ENCODE measurements at places on chromosomes 13 and 19. TPM values are rescaled to one million over a fixed set of nuclear protein-coding genes. Genes with fewer than 3 reads are reported as not detected.

Gene CPAMD8
- not detected for total RNA-seq

- DNase-seq: no peak
Observed at GRCh38 chr13:33994826-33995502, 177.0 kb downstream of the RFC3 start.

DNA sequence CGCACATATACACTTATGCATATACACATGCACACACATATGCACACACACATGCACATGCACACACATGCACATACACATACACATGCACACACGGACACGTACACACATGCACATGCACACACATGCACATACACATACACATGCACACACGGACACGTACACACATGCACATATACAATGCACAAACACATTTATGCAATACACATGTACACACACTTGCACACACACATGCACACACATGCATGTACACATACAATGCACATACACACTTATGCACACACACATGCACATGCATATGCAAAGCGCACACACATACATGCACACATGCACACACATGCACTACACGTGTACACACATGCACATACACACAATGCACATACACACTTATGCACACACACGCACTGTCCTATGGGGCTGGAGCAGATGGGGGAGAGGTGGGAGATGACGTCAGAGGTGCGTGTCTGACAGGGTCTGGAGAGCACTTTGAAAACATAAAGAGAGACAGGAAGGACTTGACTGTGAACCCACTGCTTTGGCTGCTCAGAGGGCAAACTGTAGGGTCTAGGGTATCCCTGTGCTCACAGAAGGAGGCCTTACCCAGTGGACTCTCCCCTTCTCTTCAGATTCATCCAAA lies 108.2 kb downstream of the UQCRFS1 start:
- no peak for DNase-seq

- DNase-seq: no peak
Observed at GRCh38 chr19:31461814-31462539, 112.7 kb upstream of the TSHZ3 start.

- no peak for DNase-seq
Observed at GRCh38 chr13:77702366-77702765, 4.9 kb downstream of the SLAIN1 start.

- no peak for DNase-seq
Observed at GRCh38 chr13:52945348-52945747, 83.3 kb upstream of the OLFM4 start.

Gene PRODH2
- total RNA-seq: not detected

Gene CGB3
- 7.0 TPM for total RNA-seq

Gene UBE2L5
- not detected for total RNA-seq

DNA sequence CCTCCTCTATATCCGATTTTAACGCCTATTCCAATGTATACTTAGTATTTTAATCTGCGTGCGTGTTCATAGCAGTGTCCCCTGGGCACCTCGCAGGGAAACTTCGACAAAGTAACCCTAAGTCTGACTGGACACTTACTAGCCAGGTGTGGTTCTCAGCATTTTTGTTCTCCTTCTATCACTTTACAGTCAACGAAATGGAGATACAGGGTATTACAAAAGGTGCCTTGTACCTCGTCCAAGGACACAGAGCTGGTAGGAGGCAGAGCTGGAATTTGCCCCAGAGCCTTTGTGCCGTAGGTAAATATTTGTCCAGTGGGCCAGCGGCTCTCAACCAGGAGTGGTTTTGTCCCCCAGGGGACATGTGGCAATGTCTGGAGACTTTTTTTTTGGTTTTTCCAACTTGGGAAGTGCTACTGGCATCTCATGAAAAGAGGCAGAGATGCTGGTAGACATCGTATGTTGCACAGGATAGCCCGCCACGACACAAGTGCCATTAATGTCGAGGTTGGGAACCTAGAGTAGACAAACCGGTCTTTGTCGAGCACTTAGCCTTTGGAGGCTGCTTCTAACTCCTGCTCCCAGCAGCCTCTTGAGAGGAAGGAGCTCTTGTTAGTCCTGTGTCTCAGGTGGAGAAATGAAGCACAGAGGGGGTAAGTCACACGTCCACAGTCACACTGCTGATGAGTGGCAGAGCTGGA lies 1.1 kb downstream of the ZNF444 start:
- no peak for DNase-seq

GRCh38 chr13:76812206-76812897 lies 73.9 kb downstream of the KCTD12 start:
- no peak for DNase-seq

- DNase-seq: no peak
Observed at GRCh38 chr13:50936679-50937078, 27.1 kb downstream of the RNASEH2B start.

GRCh38 chr13:72023895-72024294 lies 156.9 kb upstream of the DACH1 start:
- no peak for DNase-seq

GRCh38 chr13:110220471-110220870 lies 86.5 kb downstream of the COL4A1 start:
- no peak for DNase-seq

DNA sequence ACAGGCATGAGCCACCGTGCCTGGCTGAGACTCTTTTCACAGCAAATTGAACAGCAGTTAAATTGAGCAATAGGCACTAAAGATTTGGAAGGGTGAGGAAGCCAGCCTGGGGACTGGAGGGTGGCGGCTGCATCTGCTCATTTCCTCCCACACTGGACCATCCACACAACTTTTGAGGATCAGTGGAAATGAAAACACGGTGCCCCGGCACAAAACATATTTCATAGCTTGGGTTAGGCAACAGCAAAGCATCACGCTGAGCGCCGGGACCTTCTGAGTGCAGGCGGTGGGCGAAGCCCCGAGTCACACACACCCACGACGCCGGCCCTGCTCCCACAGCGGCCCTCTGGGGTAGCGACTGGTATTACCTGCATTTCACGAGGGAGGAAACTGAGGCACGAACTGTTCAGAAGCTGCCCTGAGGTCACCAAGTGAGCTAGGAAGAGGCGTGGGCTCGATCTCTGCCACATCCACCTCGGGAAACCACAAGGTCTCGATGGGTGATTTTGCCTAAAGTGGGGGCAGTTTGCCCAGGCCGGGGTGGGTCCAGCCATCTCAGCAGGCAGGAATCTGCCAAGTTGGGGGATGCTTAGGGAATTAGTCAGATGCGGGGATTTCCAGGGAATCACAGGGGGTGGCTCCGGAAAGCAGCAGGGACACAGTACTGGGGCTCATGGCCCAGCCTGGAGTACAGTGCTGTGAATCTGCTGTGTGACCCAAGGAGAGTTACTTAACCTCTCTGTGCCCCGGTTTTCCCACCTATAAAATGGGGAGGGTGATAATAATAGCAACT lies 3.5 kb upstream of the SBNO2 start:
- peak; percentile 98 for DNase-seq

DNA sequence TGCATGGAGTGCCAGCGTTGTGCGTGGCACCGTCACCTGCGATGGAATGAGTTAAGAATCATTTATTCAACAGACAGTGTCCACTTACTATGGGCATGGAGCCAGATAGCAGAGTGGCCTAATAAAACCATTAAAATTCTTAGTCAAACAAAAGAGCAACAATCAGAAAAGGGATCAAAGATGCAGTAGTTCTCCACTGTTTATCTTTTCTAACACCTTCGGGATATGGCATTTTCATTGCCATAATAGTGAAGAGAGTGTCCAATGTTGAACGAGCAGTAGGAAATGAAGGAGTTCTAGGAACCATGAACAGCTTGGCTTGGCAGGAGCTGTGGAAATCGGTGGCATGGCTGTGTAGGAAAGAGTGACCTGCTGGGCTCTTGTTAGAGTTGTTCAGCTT lies 2.0 kb downstream of the TNFSF11 start:
- DNase-seq: no peak

DNA sequence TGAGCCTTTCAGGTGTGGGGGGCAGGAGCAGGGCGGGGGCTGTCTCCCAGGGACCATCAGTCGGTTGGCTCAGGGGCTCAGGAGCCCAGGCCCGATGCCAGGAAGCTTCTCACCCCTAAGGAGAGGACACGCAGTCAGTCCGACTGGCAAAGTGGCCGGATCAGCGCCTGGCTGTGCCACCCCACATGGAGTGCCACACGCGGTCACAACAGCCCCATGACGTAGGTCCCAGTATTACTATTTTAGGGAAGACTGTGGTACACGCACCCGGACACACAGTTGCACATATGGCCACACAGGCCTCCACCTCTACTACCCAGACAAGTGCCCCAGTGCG lies 29.3 kb upstream of the GRTP1 start:
- no peak for DNase-seq

GRCh38 chr19:8096071-8096470 lies 43.5 kb downstream of the CCL25 start:
- DNase-seq: no peak

- DNase-seq: no peak
Observed at GRCh38 chr19:30930941-30931706, 418.1 kb downstream of the TSHZ3 start.

- DNase-seq: no peak
Observed at GRCh38 chr19:58304748-58305064, 471 bp upstream of the ERVK3-1 start.

Gene SLC1A6
- total RNA-seq: not detected

DNA sequence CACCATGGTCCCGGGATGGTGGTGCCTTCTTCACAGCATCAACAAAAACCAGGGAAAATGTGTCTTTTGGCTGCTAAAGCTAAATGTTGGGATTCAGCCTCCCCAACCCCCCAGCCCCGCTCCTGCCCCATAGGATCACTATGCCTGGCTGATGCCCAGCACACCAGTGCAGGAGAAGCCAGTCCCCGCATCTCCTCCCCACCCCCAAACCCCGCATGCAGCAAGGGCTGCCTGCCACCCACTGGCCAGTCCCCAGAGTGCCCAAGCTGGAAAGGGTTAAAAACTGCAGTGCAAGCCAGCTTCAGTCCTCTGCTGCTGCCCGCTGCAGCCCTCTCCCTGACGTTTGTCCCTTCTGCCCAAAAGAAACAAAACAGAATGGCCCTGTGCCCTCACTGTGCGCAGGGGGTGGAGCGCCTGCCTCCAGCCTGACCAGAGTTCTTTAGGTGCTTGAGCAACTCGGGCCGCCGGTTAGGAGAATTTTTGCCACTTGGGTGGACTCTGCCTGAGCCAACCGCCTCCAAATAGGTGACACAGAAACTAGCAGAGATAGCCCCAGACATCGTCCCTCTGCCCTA lies 3.7 kb downstream of the CALM3 start:
- DNase-seq: no peak

DNA sequence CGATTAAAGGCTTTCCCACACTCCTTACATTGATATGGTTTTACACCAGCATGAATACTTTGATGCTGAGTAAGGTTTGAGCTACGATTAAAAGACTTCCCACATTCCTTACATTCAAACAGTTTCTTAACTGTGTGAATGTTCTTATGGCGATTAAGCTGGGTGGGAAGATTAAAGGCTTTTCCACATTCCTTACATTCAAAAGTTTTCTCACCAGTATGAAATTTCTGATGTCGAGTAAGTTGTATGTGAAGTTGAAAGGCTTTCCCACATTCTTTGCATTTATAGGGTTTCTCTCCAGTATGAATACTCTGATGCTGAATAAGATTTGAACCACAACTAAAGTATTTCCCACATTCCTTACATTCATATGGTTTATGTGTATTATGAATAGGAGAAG lies 20.0 kb downstream of the ZNF780B start:
- peak; percentile 6 for DNase-seq

GRCh38 chr19:35438527-35438926 lies 9.5 kb upstream of the FFAR2 start:
- no peak for DNase-seq

Gene ZNF578
- 0.30 TPM for total RNA-seq

DNA sequence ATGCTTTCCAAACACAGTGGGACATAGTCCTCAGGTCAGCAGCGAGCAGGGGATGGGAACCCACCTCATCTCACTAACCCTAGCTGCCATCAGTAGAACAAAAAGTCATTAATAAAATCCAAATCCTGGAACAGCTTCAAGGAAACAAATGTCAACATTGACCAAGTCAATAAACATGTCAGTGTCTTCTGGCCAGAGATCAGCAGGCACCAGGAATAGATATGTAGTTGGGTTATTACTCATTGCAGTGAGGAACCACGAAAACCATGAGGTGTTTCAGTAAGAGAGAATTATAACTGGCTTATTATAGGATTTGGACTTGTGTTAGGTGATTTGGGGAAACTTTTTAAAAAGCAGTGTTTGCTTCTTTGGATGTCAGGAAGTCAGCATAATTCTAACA lies 17.1 kb upstream of the CD33 start:
- DNase-seq: no peak

DNA sequence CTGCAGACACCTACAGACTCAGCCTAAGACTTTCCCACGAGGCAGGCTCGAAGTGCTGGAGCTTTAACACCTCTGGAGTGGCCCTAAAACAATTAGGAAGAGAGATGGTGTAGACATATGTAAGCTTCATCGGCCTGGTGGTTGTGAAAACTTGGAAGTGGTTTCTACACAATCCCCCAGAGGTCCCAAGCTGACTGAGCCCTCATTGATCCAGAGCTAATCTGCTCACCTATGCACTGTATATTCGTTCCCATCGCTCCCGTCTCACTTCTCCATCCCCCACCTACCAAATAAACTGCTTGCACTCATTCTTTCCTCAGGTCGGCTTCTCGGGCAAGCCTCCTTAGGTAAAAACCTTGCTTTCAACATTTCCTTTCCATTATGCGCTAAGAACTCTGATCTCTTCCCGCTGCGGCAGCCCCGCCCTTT lies 767 bp upstream of the ZNF793 start:
- DNase-seq: no peak

DNA sequence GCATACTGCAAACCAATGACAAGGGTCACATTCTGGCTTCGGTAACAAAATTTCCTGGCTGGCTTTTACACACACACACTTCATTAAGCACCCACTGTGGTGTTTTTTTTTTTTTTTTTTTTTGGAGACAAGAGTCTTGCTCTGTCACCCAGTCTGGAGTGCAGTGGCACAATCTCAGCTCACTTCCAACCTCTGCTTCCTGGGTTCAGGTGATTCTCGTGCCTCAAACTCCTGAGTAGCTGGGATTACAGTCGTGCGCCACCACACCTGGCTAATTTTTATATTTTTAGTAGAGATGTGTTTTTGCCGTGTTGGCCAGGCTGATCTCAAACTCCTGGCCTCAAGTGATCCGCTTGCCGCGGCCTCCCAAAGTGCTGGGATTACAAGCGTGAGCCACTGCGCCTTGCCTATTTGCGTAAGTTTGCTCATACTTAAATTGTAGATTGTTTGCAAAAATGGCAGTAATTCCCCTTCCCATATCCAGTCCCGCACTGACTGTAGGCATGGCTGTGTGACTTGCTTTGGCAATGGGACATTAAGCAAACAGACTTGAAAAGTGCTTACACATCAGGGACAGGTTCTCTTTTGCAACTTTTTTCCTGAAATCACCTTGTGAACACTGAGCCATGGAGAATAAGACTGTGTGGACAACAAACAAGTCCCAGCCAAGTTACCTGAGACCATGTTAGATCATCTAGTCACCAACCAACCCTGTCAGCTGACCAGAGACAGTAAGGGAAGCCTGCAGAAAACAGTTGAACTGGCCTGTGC lies 42.1 kb upstream of the EBPL start:
- DNase-seq: peak; percentile 11

GRCh38 chr19:2543463-2544442 lies 67.8 kb downstream of the GADD45B start:
- peak; percentile 99 for DNase-seq

Data from M059J (cell line).